HS-5 (cell line): ENCODE measurements at places on chromosomes 13 and 19.

DNA sequence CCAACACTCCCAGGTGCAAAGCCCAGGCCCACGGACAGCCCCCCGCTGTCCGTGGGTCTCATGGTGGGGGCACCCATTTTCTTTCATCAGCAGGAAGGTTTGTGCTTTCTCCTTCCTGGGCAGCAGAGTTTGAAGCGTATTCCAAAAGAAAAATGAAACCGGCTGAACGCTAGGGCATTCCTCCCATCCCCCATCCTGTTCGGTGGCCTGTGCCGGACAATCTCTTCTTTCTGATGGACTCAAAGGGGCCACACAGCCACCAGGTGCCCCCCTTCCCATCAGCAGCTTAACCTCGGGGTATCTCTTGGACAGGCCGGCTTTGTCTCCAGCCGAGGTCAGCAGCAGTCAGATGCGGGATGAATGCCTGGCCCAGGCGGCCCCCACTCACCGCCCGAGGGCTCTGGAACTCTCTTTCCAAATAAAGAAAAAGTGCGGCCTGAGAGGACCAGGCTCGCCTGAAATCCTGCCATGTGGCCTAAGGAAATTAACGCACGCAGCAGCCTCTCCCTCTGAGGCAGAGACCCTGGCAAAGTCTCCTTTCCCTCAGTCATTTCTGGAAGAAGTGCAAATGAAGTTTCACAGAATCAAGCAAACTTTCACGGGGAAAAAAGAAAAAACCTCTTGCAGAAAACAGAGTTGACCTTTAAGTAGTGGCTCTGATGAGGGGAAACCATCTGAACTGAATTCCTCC is 67.8 kb downstream of the RASA3 start:
- no peak for DNase-seq

GRCh38 chr13:36108954-36109353 is 22.2 kb downstream of the DCLK1 start:
- DNase-seq, result no peak

GRCh38 chr19:4699826-4700692 is 23.6 kb downstream of the DPP9 start:
- no peak for DNase-seq

DNA sequence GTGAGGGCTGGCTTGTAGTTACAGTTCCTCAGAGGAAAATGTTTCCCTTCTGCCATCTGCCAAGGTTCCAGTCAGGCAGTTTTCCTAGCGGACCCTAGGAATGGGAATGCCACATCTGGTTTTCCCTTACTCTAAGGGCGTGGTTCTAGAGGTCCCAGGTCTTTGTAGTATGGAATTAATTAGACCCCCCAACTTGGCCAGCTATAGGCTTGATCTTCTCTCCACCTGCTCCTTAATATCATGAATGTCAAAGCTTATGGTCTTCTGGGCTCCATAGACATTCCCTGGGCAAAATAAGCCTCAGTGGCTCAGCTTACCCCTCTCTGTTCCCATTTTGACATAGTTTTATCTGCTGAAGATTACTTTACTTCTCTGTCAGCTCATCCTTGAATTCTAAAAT is 70.0 kb downstream of the ZNF568 start:
- no peak for DNase-seq

- no peak for DNase-seq
Measured at GRCh38 chr13:30510091-30510490, 44.4 kb upstream of the HMGB1 start.

- DNase-seq, result no peak
Measured at GRCh38 chr13:24269821-24270220, 39.6 kb upstream of the C1QTNF9 start.

DNA sequence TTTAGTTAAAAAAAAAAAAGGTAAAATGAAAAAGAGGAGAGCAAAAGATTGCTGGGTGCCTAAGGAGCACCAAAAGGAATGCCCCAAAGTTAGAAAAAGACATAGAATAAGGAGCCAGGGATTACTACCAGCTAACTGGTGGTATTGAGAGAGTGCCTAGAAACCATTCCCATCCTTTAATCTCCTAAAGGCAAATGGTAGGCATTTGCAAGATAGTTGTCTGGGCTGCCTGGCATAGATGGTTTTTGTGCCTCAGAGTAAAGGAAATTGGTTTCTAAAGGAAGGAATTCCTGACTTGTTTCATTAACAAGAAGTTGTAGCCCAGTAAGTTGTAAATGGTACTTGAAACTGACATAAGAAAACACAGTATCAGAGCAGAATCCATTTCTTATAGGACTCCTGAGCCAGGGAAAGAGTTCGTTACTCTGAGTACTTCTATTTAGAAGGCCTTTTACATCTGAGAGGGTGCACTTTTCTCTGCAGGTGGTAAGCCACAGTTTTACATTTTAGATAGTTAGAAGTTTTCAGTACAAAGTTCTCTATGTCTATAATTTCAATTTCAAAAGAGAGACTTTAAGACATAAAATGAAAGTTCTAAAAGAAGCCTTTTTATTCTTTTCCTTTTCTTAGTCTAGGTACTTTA is 92.6 kb downstream of the OLFM4 start:
- DNase-seq, result no peak
